ENCODE measurements at places on chromosomes 12 and 14.

- no peak for DNase-seq
These were observed 10.4 kb upstream of the PLEKHG3 start for GRCh38 chr14:64693810-64694165.

- no peak for DNase-seq
These were observed 63.3 kb downstream of the SUSD6 start for GRCh38 chr14:69674546-69675244.

DNA sequence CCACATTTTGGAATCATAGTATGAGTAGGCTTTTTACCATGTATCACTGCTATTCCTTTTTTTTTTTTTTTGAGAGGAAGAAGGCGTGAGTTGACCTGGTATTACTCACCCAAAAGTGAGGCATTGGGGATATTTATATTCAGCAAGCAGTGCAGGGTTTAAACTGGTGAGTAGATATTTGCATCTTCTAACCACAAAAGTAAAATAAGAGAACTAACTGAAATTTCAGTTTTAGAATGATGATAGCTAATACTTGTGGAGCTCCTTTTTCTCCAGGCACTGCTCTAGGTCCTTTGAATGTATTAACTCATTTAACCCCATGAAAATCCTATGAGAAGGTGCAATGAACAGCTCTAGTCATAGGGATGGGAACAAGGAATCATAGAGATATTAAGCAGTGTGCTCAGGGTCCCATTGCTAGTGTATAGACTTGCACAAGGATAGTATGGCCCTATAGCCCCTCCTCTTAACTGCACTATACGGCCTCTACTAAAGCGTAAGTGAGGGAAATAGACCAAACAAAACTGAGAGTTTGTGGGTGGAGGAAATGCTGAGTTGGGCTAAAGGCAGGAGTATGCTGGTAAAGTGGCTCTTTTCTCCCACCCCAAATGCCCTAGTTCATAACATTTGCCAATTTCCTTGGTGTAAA lies 104.3 kb upstream of the MAX start:
- peak; percentile 51 for DNase-seq

DNA sequence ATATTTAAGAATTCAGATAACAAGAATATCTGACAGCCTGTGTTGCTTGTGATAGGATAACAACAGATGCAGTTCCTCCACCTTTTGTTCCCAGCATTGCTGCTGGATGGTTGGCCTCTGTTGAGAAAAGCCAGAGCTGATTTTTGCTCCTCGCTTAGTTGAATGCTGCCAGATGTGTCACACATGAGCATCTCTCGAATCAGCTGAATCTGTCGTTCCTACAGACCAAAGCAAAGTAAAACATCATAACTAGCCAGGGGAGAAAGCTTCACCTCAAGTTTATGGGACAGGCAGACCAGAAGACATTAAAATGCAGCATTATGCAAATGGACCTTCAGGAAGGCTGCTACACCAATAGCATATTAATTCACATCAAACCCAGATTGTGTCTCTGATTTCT lies 20.1 kb downstream of the RACGAP1 start:
- no peak for DNase-seq

DNA sequence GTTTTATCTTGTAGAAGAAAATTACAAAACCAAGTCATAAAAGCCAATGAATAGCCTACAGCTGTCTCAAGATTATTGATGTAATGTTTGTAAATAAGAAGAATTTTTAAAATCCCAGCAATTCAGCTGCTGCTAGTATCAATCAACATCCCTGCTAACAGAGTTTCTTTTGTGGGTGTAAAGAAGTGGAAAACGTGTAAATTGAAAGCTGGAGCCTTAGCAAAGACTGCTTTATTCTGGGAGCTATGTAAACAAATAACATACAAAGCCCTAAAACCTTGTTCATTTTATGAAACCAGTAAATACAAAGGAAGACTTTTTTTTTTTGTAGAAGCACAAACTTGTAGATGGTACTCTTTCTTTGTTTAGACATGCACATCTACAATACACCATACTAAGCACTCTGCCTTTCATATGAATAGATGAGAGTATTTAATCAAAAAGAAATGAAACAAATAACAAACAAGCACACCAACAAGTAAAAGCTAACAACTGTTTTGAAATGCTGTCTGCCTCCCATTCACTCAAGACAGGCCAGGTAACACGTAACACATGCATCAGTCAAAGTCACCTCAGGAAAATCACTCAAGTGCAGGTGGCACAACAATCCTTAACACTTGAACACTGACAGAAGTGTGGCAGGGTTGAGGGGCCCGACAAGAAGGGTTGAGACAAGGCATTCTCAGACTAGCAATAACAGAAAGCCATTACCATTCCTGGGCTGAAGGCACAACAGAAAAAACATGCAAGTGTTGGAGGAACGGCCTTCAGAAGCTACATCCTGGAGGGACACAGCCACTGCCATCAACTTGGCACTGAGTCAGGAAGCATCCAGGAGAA lies 1364.0 kb upstream of the SEL1L start:
- DNase-seq: no peak

GRCh38 chr14:106792543-106792942 lies 1266.2 kb downstream of the TMEM121 start:
- no peak for DNase-seq

GRCh38 chr12:105805730-105806399 lies 332.9 kb downstream of the NUAK1 start:
- no peak for DNase-seq

DNA sequence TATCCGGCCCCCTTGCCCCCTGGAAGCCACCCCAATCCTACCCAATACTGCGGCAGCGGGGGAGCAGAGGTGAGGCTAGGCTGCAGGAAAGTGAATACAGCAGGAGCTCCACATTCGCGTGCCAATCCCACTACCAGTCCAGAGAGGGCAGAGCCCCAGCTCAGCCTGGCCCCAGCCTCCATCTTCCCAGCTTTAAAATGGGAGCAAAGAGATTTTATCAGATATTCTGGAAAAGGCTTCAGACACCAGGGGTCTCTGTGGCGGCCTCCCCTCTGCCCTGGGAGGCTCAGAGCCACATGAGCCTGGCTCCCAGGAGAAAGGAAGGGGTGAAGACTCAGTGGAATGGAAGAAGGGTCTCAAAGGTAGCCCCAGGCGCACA lies 72.7 kb downstream of the NCOR2 start:
- no peak for DNase-seq

- no peak for DNase-seq
These were observed 1136.7 kb downstream of the TMEM121 start for GRCh38 chr14:106662936-106663550.

DNA sequence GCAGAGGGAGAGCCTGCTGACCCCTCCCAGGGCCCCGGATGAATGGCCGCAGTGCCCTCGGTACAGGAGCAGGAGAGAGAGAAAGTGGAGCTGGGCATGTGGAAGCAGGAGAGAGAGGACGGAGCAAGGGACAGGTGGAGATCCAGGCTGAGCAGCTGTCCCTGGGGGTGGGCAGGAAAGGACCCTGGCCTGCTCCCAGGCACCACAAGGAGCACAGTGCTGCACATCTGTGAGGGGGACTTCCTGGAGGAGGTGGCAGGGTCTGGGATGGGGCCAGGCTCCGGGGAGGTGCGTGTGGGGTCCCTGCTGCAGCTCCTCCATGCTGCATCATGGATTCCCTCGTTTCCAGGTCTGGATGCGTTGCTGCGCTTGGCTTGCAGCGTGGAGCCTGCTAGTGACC lies 13.0 kb upstream of the DLK1 start:
- DNase-seq: no peak

GRCh38 chr14:100065942-100066574 lies 836 bp downstream of the EVL start:
- peak; percentile 69 for DNase-seq

DNA sequence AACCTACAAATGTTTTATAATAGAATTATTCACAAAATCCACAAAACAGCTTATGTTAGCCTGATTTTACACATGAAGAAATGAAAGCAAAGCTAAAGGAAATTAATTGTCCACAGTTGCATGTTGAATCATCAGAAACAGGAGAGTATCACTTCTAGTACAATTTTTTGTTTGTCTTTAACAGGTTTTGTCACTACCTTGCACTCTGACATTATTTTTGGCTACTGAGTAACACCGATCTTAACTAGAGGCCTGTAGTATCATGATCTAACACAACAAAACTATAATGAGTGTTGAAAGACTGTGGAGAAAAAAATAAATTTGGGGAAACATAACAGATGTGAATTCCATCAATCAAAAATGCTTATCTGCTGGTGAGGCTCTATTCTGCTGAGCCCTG lies 60.1 kb downstream of the TAOK3 start:
- no peak for DNase-seq

GRCh38 chr12:93237235-93237915 lies 140.3 kb upstream of the NUDT4 start:
- no peak for DNase-seq

DNA sequence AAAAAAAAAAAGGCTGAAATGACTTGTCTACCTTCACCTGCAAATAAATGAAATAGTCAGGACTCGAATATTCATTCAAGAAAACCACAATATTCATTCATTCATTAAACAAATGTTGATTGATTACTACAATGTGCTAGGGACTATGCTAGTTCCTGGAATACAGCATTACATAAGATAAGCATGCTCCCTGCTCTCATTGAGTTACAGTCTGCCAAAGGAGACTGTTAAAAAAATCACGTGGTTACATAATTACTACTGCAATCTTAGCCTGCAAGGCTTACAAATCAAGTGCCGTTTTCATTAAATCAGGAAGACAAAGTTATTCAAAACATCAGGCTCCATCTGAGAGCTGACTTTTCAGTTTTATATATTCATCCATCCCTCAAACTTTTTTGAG lies 70.4 kb upstream of the RIC8B start:
- DNase-seq: no peak

GRCh38 chr14:67018720-67019119 lies 170.5 kb upstream of the GARIN2 start:
- DNase-seq: no peak

GRCh38 chr12:15216036-15216889 lies 5.0 kb downstream of the RERG start:
- DNase-seq: no peak

GRCh38 chr12:93360688-93361087 lies 17.0 kb upstream of the NUDT4 start:
- DNase-seq: no peak

- peak; percentile 18 for DNase-seq
These were observed 227.7 kb upstream of the NPAS3 start for GRCh38 chr14:32710731-32711680.

DNA sequence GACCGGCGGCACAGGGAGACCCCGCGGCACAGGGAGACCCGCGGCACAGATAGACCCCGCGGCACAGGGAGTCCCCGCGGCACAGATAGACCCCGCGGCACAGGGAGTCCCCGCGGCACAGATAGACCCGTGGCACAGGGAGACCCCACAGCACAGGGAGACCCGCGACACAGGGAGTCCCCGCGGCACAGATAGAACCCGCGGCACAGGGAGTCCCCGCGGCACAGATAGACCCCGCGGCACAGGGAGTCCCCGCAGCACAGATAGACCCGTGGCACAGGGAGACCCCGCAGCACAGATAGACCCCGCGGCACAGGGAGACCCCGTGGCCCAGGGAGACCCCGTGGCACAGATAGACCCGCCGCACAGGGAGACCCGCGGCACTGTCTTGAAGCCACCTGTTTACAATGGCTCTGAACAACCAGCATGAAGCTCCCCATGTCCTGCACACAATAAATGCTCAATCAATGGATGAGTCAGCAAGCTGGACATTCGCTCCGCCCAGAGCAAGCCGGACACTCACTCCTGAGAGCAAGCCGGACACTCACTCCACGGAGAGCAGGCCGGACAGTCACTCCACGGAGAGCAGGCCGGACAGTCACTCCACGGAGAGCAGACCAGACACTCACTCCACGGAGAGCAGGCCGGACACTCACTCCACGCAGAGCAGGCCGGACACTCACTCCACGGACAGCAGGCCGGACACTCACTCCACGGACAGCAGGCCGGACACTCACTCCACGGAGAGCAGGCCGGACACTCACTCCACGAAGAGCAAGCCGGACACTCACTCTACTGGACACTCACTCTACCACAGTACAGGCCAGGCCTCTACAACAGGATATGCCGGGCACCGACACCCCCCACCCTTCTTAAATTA lies 121.9 kb downstream of the RFLNA start:
- DNase-seq: no peak

DNA sequence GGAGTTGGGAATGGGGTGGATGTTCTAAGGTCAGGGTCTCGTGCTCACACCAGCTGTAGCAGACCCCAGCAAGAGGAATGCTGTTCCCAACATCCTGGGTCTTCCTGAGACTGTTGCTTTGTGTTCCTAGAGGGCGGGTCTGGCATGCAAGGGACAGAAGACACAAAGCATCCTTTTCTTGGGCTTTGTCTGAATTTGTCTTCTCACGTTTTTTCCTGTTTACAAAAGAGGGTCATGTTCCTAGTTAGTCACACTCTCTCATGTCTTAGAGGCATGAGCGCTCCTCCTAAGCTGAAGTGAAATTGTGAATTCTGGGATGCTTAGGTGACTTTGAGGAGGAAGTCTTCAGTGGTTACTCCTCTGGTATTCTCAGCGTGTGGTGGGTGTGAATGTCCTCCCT lies 9.6 kb upstream of the TAMALIN start:
- no peak for DNase-seq

DNA sequence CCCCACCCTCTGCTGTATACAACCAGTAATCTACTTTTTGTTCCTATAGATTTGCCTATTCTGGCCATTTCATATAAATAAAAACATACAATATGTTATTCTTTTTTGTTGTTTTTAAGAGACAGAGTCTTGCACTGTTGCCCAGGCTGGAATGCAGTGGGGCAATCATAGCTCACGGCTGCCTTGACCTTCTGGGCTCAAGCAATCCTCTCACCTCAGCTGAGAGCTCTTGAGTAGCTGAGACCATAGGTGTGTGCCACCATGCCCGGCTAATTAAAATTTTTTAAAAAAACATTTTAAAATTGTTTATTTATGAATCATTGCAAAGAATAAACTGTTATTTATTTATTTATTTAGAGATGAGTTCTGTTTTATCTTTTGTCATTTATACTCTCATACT lies 11.6 kb downstream of the PTGR2 start:
- no peak for DNase-seq

DNA sequence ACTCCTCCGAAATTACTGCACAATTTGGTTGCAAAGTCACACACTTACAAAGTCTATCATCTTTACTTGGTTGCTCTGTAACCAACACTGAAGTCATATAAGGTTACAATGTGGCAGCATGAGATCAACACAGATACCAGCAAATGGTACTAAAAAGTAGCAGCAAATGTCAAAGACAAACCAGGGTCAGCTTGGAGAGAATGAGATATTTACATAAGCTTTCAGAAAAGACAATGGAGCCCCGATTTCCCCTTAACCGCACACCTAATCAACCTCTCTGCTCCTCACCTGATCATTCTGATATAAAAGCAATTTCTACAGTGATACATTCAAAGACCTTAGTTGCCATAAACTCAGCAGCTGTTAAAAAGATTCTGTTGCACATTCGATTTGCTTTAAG lies 76.4 kb upstream of the FOXN3 start:
- no peak for DNase-seq

- DNase-seq: no peak
These were observed 29.0 kb upstream of the MAX start for GRCh38 chr14:65131301-65131701.

Measured in stimulated activated CD4-positive, alpha-beta T cell treated with anti-CD3 and anti-CD28 coated beads, Interleukin-12 subunit alpha, Interleukin-12 subunit beta, amount 100 ng/mL, for 48 hours (primary cell).